COR-L47 (cell line): ENCODE measurements at places on chromosomes 11 and 22.

- DNase-seq = no peak
These were observed 23.4 kb upstream of the PIK3C2A start for GRCh38 chr11:17230867-17231851.

DNA sequence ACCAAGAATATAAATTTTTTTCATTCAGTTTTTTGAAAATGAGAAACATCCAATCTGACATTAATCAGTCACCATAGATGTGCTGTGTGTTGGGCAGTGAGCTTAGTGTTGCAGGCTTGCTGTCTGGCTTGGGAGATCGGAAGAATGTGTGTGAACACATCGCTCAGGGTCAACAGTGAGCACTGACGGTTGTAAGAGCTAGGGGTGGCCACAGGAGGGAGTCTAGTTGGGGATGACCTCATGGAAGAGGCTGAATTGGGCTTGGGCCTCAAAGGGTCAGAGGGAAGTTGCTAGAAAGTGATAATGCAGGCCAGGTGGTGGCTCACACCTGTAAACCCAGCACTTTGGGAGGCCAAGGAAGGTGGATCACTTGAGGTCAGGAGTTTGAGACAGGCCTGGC lies 375.4 kb downstream of the DDX10 start:
- DNase-seq = no peak

GRCh38 chr11:18615628-18616392 lies 16.2 kb downstream of the MISFA start:
- no peak for DNase-seq

GRCh38 chr22:27218012-27218920 lies 560.9 kb downstream of the MIAT start:
- peak; percentile 22 for DNase-seq

GRCh38 chr11:124340142-124340447 lies 20.1 kb upstream of the OR8D2 start:
- no peak for DNase-seq

GRCh38 chr11:64990222-64990923 lies 6.4 kb downstream of the BATF2 start:
- DNase-seq = no peak

GRCh38 chr22:31942091-31942490 lies 2.2 kb upstream of the YWHAH start:
- DNase-seq = no peak

- DNase-seq = no peak
These were observed 104.7 kb upstream of the BID start for GRCh38 chr22:17878941-17879340.

DNA sequence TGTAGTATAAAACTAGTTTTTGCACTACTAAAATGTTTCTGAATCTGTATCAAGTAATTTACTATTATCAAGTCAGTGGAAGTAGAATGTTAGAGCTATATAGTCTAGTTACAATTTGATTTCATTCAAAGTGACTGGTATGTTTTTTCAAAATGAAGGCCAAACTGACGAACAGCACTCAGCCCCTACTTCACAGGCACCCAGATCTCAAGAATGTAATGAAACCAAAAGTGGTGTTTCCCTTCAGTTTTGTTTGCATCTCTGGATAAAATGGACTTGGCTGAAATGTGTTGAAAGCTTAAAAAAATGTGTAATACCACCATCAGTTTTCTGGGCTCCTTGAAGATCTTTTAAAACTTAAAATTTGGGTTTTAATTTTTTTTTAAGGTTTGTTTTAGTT lies 46.4 kb downstream of the QSER1 start:
- DNase-seq = no peak
